Stimulated activated CD4-positive, alpha-beta T cell treated with anti-CD3 and anti-CD28 coated beads, Interleukin-15, amount 100 ng/mL, for 48 hours (primary cell): ENCODE measurements at places on chromosomes 11 and 22.
A peak's percentile ranks its signal among the peaks of the same experiment; 100 is the strongest.

DNA sequence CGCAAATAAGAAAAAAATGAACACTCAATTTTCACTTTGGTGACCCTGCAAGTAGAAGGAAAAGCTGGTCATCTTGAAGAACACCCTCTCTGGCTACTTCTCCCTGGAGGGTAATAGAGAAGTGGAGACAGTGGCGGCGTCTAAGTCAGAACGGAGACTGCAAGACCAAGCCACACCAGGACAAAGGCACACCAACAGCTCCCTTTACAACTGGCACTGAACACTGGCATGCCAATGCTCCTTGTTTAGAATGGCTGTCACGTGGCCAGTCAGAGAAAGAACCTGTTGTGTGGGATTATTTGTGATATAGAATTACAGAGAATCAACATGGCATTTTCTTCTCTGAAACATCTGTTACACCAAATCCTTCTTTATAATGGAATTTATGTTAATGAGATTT lies 61.3 kb upstream of the YPEL1 start:
- no peak for DNase-seq

DNA sequence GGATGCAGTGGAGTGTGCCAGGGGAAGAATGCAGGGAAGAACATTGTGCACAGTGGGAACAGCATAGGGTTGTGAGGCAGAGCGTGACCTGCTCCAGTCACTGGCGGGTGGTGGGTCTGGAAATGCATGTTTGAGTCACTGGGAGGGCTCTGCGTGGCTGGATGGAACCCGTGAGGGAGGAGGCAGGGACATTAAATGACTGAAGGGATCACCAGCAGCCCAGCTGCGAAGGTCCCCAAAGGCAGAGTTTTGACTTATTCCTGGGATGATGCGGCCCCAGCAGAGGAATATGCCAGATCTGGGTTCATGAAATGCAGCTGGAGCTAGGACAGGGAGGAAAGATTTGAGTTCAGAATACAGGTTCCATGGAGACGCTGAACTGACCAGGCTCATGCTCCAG lies 104.0 kb upstream of the FGF3 start:
- DNase-seq, result no peak

GRCh38 chr11:20000351-20001134 lies 159.7 kb downstream of the DBX1 start:
- DNase-seq, result no peak

GRCh38 chr22:44601725-44602124 lies 100.3 kb upstream of the PRR5 start:
- DNase-seq, result no peak

DNA sequence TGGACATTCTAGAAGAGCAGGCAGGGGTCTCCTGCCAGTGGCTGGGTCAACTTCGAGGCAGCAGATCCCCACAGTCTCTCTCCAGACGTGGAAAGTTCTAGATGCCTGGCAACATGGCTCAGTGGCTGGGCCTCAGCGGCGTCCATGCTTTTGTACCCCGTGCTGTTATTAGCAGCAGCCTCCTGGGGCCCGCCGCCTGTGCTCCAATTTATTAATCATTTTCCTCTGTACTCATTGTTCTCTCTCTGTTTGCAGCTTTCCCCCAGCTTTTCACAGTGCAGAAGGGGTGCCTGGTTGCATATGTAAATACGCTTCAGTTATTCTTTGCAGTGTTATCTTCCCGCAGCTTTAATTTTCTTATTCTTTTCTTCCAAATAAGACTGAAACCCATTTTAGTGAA lies 515.1 kb downstream of the TBC1D22A start:
- DNase-seq, result no peak

GRCh38 chr11:65115361-65116082 lies 2.0 kb downstream of the ZNHIT2 start:
- no peak for DNase-seq

- no peak for DNase-seq
These were observed 19.4 kb upstream of the SUSD2 start for GRCh38 chr22:24161909-24162308.

GRCh38 chr11:119254239-119254638 lies 48.1 kb downstream of the CBL start:
- DNase-seq, result peak; percentile 69

GRCh38 chr11:13288375-13289029 lies 10.9 kb downstream of the BMAL1 start:
- DNase-seq, result no peak

DNA sequence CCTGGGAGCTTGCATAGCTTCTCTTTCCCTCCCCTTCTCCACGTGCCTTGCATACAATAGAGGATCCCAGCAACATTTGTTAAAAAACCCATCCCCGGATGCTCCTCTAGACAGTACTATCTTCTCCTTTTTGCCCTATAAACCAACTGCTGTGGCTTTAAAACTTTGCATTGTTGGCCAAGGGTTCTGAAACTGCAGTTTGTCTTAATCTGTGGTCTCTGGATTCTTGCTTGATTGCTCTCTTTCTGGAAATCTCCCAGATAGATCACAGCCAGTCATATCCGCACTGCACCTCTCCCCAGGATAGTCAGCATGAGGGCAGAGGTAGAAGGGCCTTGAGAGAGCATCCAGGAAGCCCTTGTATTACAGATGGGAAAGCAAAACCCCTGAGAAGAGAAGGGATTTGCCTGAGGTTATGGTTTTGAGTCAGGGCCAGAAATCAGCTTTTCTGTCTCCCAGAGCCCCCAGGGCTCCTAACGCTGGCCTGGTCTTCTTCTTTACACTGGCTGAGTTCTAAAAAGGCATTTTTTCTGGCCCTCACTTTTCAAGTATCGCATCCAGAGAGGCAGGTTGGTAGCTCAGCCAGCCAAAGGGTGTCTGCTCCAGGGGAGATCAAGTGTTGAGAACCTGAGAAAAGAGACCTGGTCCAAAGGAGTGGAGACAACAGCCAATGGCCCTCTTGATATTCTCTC lies 70.6 kb downstream of the ADM start:
- no peak for DNase-seq

DNA sequence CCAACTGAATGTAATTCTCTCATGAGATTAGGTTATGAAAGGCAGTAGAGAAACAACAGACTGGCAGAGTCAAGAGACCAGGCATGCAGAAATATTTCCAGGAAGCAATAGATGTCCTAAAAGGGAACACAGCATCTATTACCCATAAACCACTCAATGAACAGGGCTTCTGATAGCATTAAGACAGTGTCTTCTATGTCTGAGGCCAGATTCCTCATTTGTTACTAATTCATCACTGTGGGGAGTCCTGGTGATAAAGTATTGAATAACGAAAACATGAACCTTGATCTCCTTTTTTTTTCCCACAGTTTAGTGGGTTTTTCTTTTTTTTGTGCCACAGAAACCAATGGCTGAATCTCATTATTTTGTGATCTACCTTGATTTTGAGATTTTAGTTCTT lies 339.0 kb downstream of the METTL15 start:
- no peak for DNase-seq

DNA sequence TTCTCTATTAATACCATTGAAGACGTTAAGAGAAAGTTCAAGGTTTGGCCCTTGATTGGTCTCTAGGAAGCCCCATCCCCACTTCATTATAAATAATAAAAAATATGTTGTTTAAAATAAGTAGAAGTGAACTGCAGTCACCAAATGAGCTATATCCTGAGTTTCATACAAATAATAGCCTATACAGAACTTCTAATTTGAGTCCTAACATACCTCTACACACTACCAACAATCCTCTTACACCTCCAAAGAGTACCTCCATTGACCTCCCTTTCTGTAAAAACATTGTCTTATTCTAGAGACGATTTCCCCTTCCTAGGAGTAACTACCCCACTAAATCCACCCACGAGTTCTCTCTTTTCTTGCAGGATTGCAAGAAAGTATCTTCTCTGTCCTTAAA lies 7.2 kb upstream of the HBD start:
- DNase-seq, result no peak
